ENCODE measurements at places on chromosomes 7 and 10. TPM values are rescaled to one million over a fixed set of nuclear protein-coding genes. Genes with fewer than 3 reads are reported as not detected.

The TYW1B gene
- total RNA-seq: 1.5 TPM

The HOXA10 gene
- not detected for total RNA-seq

The PNLIPRP3 gene
- not detected for total RNA-seq

The NUTM2B gene
- total RNA-seq: 0.39 TPM

The LIPK gene
- not detected for total RNA-seq

The MAPK8 gene
- total RNA-seq: 39.3 TPM
